ENCODE measurements at places on chromosomes 1 and 21.

DNA sequence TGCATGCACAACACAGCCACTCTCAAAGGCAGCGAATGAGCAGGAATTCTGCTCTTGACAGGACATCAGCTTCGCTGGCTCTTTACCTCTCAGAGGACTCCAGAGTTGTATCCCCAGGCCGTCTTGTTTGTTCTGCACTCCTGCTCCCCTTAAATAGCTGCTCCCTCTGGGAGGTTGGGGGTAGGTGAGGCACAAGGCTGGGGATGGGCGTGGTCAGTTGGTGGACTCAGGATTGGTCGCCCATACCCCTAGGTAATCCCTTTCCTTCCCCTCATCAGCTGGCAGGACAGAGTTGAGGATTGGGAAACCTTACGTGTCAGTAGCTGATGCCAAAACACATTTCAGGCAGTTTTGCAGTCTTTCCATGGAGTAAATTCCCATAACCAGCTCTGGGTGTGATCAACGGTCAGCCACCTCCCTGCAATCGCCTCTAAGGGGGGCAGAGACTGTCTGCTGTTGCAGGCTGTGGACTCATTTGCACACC, at the start of gene PLA2G2A:
Gene PLA2G2A (minus strand): TSS at position 125 of the 484 bp plus-strand sequence. CDS start 845 bp downstream, outside the sequence.
- no peak for DNase-seq

- DNase-seq = no peak
Observed at GRCh38 chr1:236090741-236091147, 25.9 kb upstream of the NID1 start.

- DNase-seq = no peak
Observed at GRCh38 chr1:241536304-241536703, 4.1 kb downstream of the KMO start.

DNA sequence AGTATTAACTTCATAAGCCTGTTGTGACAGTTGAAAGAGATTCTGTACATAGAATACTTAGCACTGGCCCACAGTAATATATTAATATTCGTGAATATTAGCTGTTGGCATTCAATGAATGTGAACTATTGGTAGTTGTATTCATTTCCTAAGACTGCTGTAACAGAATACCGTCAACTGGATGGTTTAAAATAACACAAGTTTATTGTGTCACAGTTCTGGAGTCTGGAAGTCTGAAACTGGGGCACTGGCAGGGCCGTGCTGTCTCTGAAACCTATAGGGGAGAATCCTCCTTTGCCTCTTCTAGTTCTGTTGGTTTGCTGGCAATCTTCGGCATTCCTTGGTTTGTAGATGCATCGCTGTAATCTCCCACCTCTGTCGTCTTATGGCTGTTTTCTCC, 47.5 kb downstream of the OLFML3 start:
- DNase-seq = no peak

- DNase-seq = no peak
Observed at GRCh38 chr1:5765997-5766913, 226.0 kb downstream of the NPHP4 start.

GRCh38 chr21:41961282-41961701, 7.5 kb upstream of the C2CD2 start:
- no peak for DNase-seq

- DNase-seq = no peak
Observed at GRCh38 chr1:87963556-87963955, 634.9 kb downstream of the LMO4 start.

DNA sequence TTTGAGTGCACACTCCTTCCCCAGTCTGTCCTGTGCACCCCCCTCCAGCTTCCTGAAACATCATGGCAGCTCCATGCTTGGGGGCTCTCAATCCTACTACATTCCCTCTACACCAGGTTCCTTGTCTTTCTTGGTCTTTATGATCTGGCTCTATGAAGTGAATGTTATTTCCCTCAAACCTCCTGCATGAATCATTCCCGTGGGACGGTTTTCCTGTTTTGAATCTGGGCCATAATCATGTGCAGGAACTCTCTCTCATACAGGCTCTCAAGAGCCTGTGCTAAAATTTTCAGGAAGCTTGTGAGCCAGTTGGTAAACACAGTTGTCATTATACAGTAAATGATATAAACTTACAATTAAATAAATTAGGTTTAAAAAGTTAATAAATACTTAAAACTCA, 89.8 kb upstream of the KCNE2 start:
- DNase-seq = no peak

DNA sequence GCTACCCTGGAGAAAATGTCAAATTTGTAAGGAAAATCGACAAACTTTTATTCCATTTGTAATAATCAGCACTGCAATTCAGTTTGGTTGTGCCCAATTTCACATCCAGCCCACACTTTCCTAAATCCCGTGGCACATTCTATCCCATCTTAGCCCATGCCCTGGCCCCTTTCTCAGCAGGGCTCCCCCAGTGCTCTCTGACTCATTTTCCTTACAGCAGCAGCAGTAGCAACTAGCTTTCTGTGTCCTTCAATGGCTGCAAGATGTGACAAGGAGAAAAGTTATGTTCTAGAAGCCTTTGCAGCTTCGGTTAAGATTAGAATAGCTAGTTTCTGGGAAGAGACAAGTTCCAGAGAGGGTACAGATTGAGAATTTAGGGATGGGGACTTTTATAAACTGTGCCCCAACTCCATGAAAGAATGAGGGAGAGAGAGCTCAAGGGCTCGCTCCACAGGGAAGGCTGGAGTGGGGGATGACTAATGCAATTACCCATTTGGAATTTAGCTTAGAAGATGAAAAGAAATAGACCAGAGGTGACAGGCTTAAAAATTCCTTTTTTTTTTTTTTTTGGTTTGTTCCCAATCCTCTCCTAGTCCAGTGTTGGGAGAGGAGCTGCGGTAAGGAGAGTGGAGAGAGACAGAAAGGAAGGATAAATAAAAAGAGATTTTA, 47.0 kb upstream of the POU2F1 start:
- no peak for DNase-seq

GRCh38 chr1:234498448-234499118, 19.6 kb upstream of the TARBP1 start:
- DNase-seq = no peak

GRCh38 chr1:224749916-224750315, 133.8 kb downstream of the CNIH3 start:
- no peak for DNase-seq

DNA sequence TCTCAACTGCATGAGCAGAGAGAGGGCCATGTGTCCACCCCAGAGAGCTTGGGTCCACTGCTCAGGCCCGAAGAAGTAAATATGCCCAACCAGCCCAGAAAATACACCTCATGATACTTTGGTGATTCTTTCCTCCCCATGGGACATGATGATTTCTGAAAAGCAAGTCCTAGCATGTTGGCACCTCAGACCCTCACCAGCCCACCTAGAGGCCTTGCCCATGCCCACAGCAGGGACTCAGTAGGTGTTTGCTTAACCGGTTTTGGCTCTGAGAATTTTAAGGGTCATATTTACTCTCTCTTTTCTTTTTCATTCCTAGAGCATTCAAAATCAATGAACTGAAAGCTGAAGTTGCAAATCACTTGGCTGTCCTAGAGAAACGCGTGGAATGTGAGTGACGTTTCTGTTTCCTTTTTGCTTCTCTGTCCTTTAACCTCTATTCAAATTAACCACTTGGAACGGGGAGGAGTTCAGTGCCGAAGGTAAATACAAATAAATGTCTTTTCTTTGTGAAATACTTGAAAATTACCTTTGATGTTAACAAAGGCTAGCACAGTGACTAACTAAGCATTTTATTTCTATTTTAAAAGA, 79.7 kb downstream of the PDE9A start:
- peak; percentile 33 for DNase-seq

GRCh38 chr1:113978863-113979702, at the start of gene OLFML3:
Gene OLFML3, plus strand, starts transcription at chr1:113979474. Its CDS starts 43 bp downstream, at chr1:113979517.
- peak; percentile 84 for DNase-seq

- no peak for DNase-seq
Observed at GRCh38 chr21:44704636-44705001, 6.8 kb downstream of the TSPEAR start.

DNA sequence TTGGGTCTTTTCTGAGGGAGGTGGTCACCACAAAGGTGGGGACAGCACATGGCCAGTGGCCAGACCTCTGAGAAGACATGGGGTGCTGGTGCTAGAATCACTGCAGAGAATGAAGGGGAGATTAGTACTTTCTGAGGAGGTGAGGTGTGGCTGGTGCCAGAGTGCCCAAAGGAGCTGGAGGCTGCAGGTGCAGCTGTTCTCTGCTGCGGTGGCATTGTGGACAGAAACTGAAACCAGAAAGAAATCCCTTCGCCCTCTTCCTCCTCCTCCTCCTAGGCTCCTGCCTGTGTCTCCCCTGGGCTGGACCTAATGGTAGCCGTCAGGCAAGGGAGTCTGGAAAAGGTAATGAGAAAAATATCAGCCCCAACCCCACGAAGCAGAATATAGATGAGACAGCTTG, 261.7 kb downstream of the TM2D1 start:
- no peak for DNase-seq

DNA sequence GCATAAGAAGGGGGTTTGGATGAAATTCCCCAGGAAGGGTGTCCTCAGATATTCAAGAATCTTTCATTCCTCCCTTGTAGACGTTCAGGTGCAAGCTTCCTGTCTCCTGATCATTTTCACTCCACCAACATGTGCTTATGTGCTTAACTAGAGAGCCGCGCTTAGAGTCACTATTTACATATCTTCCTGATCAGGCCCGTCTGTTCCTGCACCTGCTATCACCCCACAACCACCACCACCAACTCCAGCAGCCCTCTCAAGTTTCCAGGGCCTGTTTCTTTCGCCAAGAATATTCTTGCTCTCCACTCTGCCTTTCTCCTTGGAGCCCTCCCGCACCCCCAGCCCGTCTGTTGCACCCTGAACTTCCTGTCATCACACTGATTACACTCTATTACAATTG, 113.4 kb downstream of the SPSB1 start:
- DNase-seq = no peak

DNA sequence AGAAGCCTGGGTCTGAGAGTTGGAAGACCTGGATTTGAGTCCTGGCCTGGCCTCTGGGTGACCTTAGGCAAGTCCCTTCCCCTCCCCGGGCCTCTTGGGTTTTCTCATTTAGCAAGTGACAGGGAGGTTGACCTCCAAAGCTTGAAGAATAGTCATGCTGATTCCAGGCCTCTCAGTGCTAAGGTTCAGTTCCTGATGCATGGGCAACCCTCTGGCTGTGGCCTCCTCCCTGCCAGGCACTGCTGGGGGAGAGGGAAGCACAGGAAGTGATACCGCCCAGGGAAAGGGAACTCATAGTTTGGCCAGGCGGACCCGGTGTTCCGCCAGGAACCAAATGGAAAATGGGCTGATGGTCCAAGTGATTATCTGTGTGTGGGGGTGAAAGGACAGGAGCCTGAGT, 23.6 kb upstream of the WASF2 start:
- DNase-seq = no peak

DNA sequence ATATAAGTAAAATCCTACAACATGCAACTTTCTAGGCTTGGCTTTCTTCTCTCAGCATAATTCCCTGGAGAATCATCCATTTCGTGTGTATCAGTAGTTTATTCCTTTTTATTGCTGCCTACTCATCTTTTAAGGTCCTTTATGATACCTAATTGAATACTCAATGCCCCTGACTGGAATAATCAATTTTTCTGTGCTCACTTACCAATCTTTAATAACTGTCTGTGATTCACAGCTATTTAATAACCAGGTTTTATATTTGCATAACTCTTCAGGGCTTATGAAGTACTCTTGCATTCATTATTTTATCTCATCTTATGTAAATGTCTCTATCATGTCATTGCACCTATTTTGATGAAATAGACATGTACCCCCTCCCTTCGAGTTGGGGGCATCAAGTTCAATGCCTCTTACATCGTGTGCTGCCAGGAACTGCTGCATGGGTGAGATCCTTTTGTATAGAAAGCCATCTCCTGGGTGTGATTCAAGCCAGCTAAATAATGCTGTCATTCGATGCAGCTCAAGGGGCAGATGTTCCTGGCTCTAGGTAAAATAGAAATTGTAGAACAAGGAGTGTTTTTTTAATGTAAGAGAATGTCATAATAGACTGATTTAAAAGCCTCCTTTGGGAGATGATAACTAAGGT, 222.7 kb downstream of the SLC35F3 start:
- no peak for DNase-seq

GRCh38 chr1:97209381-97209957, 487.9 kb downstream of the PTBP2 start:
- no peak for DNase-seq

GRCh38 chr1:210298296-210298695, 30.4 kb upstream of the HHAT start:
- no peak for DNase-seq

DNA sequence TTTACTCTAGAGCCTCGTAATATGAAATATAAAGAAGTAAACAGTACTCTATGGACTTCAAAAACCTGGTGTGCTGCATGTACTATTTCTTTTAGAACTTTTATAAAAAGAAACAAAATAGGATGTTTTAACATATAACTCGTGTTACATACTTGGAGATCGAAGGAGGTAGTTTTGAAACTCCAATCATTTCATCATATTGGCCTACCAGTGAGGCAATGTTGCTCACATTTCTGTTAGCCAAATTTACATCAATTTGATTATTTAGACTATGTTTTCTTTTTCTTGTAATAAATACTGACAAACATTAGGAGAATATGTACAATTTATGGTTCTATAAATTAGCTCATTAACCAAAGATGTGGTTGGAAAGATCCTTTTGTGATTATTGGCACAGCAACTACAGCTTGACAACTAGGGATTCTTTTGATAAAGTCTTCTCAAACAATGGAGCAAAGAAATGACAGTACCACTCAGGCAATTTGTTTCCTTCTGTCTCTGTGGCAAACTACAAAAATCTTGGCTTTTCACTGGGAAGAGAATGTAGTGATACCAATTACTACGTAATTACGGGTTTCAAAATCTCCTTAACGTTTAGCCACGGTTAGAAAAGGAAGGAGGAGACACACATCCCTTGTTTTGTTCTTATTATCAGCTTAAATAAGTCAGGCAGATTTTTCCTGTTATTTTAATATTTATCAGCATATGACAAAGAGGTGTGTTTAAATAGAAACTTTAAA, 266.6 kb upstream of the SGIP1 start:
- DNase-seq = no peak

DNA sequence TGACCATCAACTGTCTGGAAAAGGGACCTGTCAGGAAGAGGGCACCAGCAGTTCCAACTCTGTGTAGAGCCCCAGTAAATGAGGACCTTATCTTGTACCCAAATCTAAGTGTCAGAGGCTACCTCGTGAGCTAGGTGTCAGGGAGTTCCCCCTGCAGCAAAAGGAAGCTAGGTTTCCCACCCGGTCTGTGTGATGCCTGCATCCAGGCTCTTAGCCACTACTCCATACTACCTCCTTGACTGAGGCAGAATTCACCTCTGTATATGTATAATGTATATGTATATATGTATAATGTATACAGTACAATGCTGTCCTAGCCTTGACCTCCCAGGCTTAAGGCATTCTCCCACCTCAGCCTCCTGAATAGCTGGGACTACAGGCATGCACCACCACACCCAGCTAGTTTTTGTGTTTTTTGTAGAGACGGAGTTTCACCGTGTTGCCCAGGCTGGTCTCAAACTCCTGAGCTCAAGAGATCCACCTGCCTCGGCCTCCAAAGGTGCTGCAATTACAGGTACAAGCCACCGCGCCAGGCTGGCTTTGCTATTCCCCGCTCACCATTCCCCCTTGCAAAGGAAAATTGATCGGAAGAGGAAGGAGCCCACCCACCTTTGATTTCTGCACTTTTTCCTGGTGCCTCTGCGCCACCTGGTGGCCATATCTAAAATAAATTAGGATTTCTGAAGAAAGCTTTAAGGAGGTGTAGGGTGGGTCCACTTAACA, 15.7 kb upstream of the LUZP1 start:
- no peak for DNase-seq

- DNase-seq = no peak
Observed at GRCh38 chr1:54614024-54614423, 9.3 kb downstream of the FAM151A start.

All from globus pallidus (tissue), 1 donor.